ENCODE measurements at places on chromosomes 16 and 17. TPM values are rescaled to one million over a fixed set of nuclear protein-coding genes. Genes with fewer than 3 reads are reported as not detected.

Gene RPL19
- polyA plus RNA-seq: 1,903 TPM

Gene GAST
- polyA plus RNA-seq: not detected

Gene CEP112
- 4.4 TPM for polyA plus RNA-seq

Gene TAC4
- not detected for polyA plus RNA-seq

Gene TPSG1
- polyA plus RNA-seq: not detected

Gene EPN2
- 24.6 TPM for polyA plus RNA-seq

Gene PRSS21
- not detected for polyA plus RNA-seq

Gene TNRC6A
- polyA plus RNA-seq: 44.8 TPM

Gene CENPV
- 39.2 TPM for polyA plus RNA-seq

- peak; percentile 65 for DNase-seq
These were observed 124.5 kb upstream of the ZFHX3 start for GRCh38 chr16:73172241-73172972.

- no peak for DNase-seq
These were observed 130.8 kb upstream of the RCVRN start for GRCh38 chr17:10035885-10036284.

- DNase-seq: no peak
These were observed 10.4 kb upstream of the GLG1 start for GRCh38 chr16:74617206-74617788.

DNA sequence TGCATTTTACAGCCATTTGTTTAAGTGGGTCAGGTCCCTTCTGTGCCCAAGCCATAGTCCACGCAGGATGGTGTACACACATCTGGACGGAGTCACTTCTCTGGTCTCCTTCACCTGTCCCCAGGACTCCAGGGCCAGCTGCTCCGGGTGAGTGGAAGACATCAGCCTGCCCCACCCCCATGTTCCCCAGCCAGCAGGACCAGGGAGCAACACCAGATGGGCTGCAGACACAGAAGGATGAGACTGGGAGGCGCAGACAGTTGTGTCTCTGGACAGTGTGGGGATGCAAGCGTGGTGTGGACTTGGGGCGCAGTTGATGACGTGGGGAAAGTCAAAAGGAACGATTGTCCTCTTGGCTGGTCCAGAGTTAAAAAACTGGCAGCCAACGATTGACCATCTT, 24.6 kb upstream of the WFDC1 start:
- no peak for DNase-seq

GRCh38 chr16:4698321-4699045, 5.1 kb downstream of the NUDT16L1 start:
- DNase-seq: no peak

DNA sequence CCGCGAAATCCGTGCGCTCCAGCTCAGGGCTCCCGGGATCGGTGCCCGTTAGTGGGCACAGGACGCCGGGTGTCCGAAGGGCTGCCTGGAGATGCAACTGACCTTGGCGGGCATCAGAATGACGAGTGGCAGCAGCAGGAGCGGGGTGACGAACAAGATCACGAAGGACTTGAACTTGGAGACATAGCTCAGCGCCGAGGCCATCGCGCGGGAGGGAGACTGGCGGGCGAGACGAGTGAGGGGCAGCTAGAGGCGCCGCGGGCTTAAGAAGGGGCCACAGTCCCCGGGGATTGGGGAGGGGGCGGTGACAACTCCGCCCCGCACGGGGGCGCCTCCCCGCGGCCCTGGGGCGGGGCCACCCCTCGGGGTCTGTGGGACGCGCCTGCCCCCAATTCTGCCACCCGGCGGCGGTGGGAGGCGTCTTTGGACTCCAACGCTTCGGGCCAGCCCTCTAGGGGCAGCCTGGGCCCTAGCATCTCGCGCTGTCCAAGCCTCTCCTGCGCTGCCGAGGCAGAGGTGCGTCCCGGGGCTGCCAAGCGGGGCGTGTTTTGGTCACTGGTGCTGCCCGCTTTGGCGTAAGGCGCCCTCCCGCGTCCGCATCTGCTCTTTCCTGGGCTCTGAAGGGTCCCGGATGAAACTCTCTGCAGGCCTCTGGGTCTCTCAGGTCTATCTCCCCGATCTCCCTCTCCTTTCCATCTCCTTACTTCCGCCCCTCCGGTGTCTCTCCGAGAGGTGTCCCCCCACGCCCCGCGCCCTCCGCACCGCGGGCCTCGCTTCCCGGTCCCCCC, at the start of gene SLC13A5:
Gene SLC13A5, minus strand, starts transcription at position 240 of the 788 bp plus-strand sequence. Its CDS starts 36 bp downstream, at position 204.
- no peak for DNase-seq

DNA sequence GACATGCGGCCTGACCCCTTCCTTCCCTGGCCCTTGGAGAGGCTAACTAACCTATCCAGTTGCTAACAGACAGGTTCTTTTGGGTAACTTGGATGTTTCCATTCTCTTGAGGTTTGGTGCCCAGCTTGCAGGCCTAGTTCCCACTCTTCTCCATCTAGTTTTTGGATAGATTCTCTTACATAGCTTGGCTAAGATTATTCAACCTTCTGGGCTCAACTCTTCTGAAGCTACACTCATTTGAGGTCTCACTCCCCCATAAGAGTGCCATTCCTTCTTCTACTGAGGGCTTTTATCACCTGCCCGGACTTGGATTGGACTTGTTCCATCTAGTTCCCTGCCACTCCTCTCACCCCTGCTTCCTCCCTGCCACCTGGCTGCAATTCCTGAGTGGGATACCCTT, 44.1 kb upstream of the MARCHF10 start:
- DNase-seq: no peak

- DNase-seq: no peak
These were observed 20.0 kb downstream of the ABHD15 start for GRCh38 chr17:29546830-29547229.

DNA sequence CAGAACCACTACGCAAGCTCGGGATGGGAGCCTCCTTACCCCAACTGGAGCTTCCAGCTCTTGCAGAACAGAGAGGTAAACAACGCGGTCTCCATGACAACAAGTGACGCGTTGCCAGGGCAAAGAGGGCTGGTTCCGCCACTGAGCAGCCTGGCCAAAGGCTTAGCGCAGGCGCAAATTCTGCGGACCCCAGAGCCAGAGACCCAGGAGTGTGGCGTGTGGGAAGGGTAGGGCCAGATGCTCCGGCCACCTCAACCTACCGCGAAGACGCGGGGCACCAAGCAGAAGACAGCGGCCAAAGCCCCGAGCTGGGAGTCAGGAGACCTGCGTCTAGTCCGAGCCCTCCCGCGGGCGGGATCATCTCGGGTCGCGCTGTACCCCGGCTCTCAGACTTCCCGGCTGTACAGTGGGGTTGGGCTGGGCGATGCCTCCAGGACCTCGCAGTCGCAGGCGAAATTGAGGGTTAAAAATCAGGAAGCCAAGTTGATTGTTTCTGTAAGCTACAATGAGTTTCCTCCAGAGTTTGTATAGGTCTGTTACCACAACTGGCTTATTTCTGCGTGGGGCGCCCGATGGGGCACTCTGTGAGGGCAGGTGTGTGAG, at the start of gene TEKT1:
Gene TEKT1, minus strand, starts transcription at position 69 of the 603 bp plus-strand sequence. CDS start 1,353 bp downstream, outside the sequence.
- DNase-seq: no peak

GRCh38 chr17:46962374-46962790, 16.7 kb downstream of the RPRML start:
- DNase-seq: no peak

- DNase-seq: no peak
These were observed 1.8 kb downstream of the TBL3 start for GRCh38 chr16:1973461-1974156.

- DNase-seq: no peak
These were observed 526.8 kb upstream of the GOT2 start for GRCh38 chr16:59260892-59261291.

DNA sequence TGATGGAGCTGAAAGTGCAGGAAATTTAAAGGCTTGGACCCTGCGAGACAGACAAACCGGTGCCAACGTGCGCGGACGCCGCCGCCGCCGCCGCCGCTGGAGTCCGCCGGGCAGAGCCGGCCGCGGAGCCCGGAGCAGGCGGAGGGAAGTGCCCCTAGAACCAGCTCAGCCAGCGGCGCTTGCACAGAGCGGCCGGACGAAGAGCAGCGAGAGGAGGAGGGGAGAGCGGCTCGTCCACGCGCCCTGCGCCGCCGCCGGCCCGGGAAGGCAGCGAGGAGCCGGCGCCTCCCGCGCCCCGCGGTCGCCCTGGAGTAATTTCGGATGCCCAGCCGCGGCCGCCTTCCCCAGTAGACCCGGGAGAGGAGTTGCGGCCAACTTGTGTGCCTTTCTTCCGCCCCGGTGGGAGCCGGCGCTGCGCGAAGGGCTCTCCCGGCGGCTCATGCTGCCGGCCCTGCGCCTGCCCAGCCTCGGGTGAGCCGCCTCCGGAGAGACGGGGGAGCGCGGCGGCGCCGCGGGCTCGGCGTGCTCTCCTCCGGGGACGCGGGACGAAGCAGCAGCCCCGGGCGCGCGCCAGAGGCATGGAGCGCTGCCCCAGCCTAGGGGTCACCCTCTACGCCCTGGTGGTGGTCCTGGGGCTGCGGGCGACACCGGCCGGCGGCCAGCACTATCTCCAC, at the start of gene NOG:
Gene NOG, plus strand, starts transcription at position 54 of the 674 bp plus-strand sequence. Its CDS starts 525 bp downstream, at position 579.
- DNase-seq: no peak

Measured in BJ (cell line).